Activated T-helper 17 cell treated with anti-CD3 and anti-CD28 coated beads, Interleukin-2, amount 50 U/mL, for 72 hours (primary cell): ENCODE measurements at places on chromosomes 12 and 14. TPM values are rescaled to one million over a fixed set of nuclear protein-coding genes. Genes with fewer than 3 reads are reported as not detected.

SP7 gene
- not detected for total RNA-seq

TMEM179 gene
- total RNA-seq, result 0.26 TPM

UBE3B gene
- 36.4 TPM for total RNA-seq

LRP1 gene
- total RNA-seq, result 2.4 TPM

PLEKHD1 gene
- total RNA-seq, result 0.19 TPM

TRPV4 gene
- total RNA-seq, result not detected

SERPINA1 gene
- 160 TPM for total RNA-seq

TMTC2 gene
- total RNA-seq, result 11.2 TPM

RHNO1 gene
- 52.3 TPM for total RNA-seq

GLIPR1L1 gene
- not detected for total RNA-seq

PLA2G1B gene
- not detected for total RNA-seq

LMNTD1 gene
- total RNA-seq, result not detected

LRP1-AS gene
- total RNA-seq, result not detected

SRRM4 gene
- total RNA-seq, result not detected

MDGA2 gene
- total RNA-seq, result not detected

CACNA2D4 gene
- 13.7 TPM for total RNA-seq

TAS2R46 gene
- 1.8 TPM for total RNA-seq

MTA1 gene
- total RNA-seq, result 99.4 TPM
